ENCODE measurements at places on chromosomes 7 and 10.

GRCh38 chr7:35617041-35617440 is 77.9 kb downstream of the HERPUD2 start:
- no peak for DNase-seq

DNA sequence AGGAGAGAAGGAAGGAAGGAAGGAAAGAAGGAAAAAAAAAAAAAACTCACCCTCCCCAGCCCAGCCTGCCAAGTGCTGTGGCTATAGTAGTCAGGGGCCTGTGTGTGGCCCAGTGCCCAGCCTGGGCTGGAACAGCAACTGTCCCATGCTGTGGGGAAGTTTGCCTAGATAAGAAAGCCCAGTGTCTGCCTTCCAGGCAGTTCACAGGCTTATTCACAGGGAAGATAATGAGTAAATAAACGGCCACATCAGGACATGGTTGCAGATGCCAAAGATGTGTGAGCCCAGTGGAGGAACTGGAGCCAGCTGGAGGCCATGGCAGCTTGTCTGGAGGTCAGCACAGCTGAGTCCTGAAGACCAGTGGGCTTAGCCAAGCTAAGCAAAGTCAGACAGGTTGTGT is 132.4 kb upstream of the FOXK1 start:
- DNase-seq = peak; percentile 15

DNA sequence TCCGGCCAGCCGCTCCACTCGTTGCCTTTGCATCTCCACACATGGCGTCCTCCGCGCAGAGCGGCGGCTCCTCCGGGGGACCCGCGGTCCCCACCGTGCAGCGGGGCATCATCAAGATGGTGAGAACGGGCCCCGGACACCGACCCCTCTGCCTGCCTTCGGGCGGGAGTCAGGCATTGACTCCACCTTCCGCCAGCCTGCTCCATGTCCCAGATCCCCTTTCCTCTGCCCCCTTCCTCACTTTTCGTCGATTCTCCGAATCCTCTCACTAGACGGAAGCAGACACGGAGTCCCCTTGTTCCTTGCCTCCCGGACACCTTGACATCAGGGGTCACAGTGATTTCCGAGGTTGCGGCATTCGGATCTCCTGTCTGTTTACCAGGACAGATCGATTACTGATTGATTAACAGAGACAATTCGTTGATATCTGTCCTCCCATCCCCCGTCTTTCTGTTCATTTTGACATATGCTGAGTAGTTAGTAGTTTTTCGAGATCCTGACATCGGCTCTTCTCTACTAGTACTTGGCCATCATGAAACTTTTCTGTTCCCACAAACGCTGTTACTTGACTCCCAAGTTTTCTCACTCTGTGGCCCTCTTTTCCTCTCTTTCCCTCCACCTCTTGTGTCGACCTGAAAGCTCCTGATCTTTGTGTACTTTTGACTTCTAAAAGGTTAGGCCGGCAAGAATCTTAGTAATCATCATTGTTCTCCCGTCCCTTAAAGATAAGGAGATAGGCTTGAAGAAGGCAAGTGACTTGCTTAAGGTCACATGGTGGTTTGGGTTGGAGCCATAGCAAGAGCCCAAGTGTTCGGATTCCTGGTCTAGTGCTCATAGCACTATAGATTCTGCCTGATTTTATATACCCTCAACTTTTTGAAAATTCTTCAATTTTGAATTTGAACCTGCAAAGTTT is 597 bp downstream of the SND1 start:
- DNase-seq = no peak

GRCh38 chr10:109264004-109264403 is 659.3 kb downstream of the XPNPEP1 start:
- no peak for DNase-seq

DNA sequence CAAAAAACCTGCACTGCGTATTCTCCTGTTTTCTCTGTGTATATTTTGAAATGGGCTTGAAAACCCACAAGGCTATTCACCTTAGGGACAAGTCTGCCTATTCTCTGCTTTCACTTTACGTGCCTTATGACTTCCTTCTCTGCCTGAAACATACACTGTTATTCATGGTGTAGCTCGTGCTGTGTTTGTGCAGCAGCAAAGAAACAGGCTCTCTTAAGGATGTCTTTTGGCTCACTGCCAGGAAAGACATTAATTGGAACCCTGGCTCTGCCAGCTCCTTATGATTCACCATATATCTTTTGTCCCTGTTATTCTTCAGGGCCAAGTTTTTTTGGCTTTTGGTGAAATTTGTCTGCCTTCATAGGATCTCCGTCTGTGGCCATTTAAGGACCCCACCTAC is 92.4 kb downstream of the TMEM106B start:
- DNase-seq = no peak

- no peak for DNase-seq
These were observed 19.1 kb downstream of the CNOT4 start for GRCh38 chr7:135490783-135491182.

- DNase-seq = no peak
These were observed 612 bp downstream of the KCP start for GRCh38 chr7:128909625-128910568.

DNA sequence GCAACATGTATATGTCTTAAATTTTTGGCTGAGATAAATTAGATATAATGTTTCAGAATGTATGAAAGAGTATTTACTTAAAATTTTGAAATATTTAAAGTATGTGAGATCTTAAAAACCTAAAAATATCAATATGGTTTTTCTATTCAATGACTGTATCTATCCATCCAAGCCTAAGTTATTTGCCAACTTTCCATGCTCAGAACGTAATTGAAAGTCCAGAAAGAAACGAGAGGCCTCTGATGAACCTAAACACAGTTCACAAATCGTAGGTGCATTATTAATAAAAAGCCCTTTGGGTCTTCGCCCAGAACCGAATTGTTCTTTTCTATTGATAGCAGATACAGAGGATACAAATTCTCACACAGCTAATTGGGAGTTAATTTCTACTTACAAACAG is 6.5 kb downstream of the SVIL start:
- no peak for DNase-seq

- no peak for DNase-seq
These were observed 185.6 kb downstream of the PLXNA4 start for GRCh38 chr7:132390705-132391104.

- no peak for DNase-seq
These were observed 1127.7 kb downstream of the REEP3 start for GRCh38 chr10:64648915-64649314.

- no peak for DNase-seq
These were observed 621.3 kb upstream of the ADARB2 start for GRCh38 chr10:2358586-2358985.
